H1 (cell line): ENCODE measurements at places on chromosomes 6 and 20. TPM values are rescaled to one million over a fixed set of nuclear protein-coding genes. Genes with fewer than 3 reads are reported as not detected.

GRCh38 chr6:91081452-91082067 is 494.7 kb upstream of the MAP3K7 start:
- H3K27ac ChIP-seq, result no peak overlapping the region
- H3K36me3 ChIP-seq, result no peaks in the 10 kb centered on the region
- no peak for DNase-seq
- H3K4me1 ChIP-seq, result no peaks in the 10 kb centered on the region
- no peaks in the 10 kb centered on the region for H3K27me3 ChIP-seq
- no peak overlapping the region for H3K4me3 ChIP-seq

GRCh38 chr20:56343861-56344381 is 14.9 kb upstream of the FAM210B start:
- peaks cover 6% of the 10 kb centered on the region; the same call in 1 of the 2 replicates for H3K4me1 ChIP-seq
- peaks cover 25% of the 10 kb centered on the region for H3K27me3 ChIP-seq
- H3K27ac ChIP-seq, result no peak overlapping the region
- H3K4me3 ChIP-seq, result peak overlapping the region; percentile 48
- H3K36me3 ChIP-seq, result no peaks in the 10 kb centered on the region
- DNase-seq, result peak; percentile 98

TRIM10 gene
- not detected in 2 replicates for total RNA-seq

DNA sequence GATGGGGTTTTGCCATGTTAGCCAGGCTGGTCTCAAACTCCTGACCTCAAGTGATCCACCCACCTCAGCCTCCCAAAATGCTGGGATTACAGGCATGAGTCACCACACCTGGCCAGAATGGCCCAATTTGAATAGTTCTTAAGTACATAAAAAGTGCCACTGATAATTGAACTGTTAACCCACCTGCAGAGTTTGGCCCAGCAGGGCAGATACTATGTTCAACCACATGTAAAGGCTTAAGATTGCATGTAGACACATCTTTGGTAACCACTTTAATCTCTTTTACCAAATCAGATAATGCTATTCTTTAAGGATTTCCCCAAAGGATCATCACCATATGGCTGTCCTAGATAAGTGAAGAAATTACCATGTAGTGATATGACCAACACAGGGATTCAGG is 21.3 kb upstream of the SGK1 start:
- H3K4me3 ChIP-seq, result no peak overlapping the region
- no peak for DNase-seq
- H3K27ac ChIP-seq, result no peak overlapping the region
- H3K27me3 ChIP-seq, result no peaks in the 10 kb centered on the region
- no peaks in the 10 kb centered on the region for H3K36me3 ChIP-seq

GRCh38 chr6:42046464-42047212 is 3.7 kb upstream of the TAF8 start:
- no peak for DNase-seq
- peaks cover 18% of the 10 kb centered on the region for H3K4me1 ChIP-seq
- no peak overlapping the region for H3K27ac ChIP-seq
- peaks cover 40% of the 10 kb centered on the region for H3K27me3 ChIP-seq

- no peak overlapping the region for H3K4me3 ChIP-seq
- H3K27ac ChIP-seq, result no peak overlapping the region
- H3K4me1 ChIP-seq, result no peaks in the 10 kb centered on the region
Measured at GRCh38 chr6:166726201-166726600, 99.2 kb upstream of the RPS6KA2 start.

- no peak for DNase-seq
- H3K36me3 ChIP-seq, result no peaks in the 10 kb centered on the region
- H3K4me1 ChIP-seq, result no peaks in the 10 kb centered on the region
- H3K4me3 ChIP-seq, result no peak overlapping the region
- H3K27me3 ChIP-seq, result no peaks in the 10 kb centered on the region
Measured at GRCh38 chr6:81636930-81637568, 115.4 kb downstream of the TENT5A start.

DNA sequence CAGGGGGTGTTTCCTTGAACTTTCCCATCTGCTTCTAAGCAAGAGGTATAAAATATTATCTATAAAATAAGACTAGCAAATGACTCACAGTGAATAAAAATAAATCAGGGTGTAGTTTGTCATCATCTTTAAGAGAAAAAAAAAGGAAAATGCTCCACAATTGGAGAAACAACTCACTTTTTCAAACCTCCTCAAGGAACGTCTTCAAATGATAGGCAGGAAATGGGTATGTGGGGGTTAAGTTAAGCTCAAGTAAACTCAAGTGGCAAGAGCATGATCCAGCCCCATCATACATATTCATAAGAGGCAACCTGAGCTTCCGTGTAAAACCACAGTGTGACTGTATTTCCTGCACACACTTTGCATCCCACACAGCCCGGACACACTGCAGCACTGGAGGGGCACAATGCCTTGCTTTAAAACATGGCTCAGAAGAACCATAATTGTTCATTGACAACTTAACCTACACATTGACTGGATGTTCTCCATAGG is 58.5 kb upstream of the CEP85L start:
- no peak for DNase-seq
- H3K4me1 ChIP-seq, result peaks cover 20% of the 10 kb centered on the region
- H3K36me3 ChIP-seq, result no peaks in the 10 kb centered on the region
- H3K27me3 ChIP-seq, result no peaks in the 10 kb centered on the region

DNA sequence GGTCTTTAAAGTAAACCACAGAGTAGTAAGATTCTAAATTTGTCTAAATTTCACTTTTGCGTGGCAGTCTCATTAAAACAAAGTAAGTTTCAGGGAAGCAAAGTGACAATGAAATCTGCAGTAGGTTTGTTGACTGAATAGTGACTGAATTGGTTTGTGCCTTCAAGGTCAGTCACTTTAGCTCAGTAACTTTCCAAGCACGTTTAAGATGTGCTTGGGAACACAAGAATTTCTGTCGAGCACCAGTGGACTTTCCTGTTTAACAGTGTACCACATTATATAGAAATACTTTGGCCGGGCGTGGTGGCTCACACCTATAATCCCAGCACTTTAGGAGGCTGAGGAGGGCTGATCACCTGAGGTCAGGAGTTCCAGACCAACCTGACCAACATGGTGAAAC is 1.7 kb upstream of the CD24 start:
- no peak for DNase-seq
- no peaks in the 10 kb centered on the region for H3K27me3 ChIP-seq
- H3K4me3 ChIP-seq, result peak overlapping the region; percentile 93
- no peaks in the 10 kb centered on the region for H3K4me1 ChIP-seq

DNA sequence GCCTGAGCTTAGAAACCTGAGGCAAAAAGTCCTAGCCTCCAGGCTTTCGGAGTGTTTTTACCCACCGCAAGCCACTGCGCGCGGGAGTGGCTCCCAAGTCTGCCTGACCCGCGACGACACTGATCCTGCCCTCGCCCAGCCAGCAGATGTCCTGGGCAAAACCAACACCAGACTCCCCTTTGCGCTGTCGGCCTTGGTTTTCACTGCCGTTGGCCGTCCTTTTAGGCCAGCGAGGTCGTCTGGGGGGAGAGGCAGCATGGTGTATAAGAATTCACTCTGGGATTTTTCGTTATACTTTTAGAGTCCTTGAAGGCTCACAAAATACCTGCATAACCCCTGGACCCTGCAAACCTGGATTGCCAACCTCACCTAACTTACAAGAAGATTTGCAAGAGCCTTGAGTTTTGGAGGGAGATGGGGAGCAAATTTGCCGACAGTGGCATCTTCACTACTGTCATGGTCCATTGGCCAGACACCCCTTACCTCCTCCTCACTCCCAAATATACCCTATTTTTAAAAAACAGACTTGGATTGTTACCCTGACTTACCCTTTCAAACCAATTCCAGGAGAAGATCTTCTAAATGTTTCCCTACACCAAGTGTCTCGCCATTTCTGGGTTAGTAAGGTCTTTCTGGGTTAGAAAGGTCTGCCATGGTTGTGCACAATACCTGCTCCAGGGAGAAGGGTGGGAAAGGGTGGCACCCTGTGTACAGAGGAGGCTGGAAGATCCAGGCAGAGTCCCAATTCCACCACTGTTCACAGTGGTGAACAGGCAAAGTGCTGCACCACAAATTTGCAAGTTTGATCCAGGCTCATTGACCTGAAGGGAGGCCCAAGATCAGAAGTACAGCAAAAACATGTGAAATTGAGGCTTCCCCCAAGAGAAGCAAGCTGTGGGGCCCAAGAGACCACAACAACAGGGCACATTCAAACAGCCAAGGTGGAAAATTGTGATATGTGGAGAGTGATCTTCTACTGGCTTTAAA is 4.4 kb downstream of the FOXA2 start:
- H3K27ac ChIP-seq, result no peak overlapping the region
- peak; percentile 63 for DNase-seq
- no peak overlapping the region for H3K4me3 ChIP-seq
- peaks cover 25% of the 10 kb centered on the region for H3K4me1 ChIP-seq
- no peaks in the 10 kb centered on the region for H3K36me3 ChIP-seq

GRCh38 chr6:159056899-159057298 is 12.1 kb upstream of the TAGAP start:
- no peak overlapping the region for H3K27ac ChIP-seq
- no peaks in the 10 kb centered on the region for H3K4me1 ChIP-seq
- no peaks in the 10 kb centered on the region for H3K27me3 ChIP-seq
- H3K36me3 ChIP-seq, result no peaks in the 10 kb centered on the region

GRCh38 chr6:16964553-16965499 is 137.0 kb upstream of the STMND1 start:
- no peaks in the 10 kb centered on the region for H3K4me1 ChIP-seq
- no peak overlapping the region for H3K4me3 ChIP-seq
- peak; percentile 71 for DNase-seq
- H3K36me3 ChIP-seq, result no peaks in the 10 kb centered on the region
- H3K27me3 ChIP-seq, result no peaks in the 10 kb centered on the region
- H3K27ac ChIP-seq, result no peak overlapping the region
